Left hindlimb (tissue), 1 donor: ENCODE measurements at places on chromosomes 12 and 14.

DNA sequence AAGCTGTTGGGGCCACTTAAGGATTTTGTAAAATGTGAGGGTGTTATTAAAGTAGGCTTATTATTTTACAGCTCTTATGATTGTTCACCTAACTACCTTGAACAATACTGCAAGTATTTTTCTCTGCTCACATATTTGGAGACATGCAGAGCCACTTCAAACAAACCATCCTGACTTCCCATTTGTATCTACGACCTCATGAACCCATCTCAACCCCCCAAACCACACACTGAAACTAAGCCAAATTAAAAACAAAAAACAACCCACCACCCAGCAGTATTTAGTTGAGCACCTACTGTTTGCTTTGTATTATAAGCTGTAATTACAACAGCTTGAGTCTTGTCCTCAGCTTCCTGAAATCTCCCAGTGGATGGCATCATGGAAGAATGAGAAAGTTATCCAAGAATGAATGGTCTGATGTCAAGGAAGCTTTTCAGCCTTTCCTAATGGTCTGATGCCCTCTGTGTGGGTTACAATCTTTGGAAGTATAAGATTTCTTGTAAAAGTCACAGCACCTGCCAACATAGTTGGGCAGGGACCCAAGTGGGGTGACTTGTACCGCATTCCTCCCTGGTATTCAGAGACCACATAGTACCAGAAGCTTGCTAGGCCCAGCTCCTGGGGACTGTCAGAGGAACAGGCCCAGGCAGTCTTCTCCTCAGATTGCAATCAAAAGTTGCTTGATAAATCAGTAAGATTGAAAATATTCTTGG lies 416.6 kb downstream of the ZFP36L1 start:
- no peak for DNase-seq

- DNase-seq = no peak
Observed at GRCh38 chr14:71538938-71539649, 393.1 kb upstream of the RGS6 start.

DNA sequence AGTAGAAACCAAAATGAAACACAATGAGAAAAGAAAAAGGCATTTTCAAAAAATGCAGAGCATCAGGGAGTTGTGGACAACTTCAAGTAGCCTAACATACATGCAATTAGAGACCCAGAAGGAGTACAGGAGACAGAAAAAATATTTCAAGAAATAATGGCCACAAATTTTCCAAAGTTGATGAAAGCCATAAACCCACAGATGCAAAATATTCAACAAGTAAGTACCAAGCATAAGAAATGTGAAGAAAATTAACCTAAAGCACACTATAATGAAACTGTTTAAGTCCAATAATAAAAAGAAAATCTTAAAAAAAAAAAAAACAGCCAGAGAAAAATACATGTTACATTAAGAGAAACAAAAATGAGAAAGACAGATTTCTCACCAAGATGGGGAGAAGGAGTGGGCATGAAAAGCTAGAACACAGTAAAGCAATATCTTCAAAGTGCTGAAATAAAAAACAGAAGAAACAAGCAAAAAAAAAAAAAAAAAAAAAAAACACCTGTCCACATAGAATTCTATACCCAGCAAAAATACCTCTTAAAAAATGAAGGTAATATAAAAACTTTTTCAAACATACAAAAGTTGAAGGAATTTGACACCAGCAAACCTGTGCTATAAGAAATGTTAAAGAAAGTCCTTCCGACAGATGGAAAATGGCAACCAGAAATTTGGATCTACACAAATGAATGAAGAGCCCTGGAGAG lies 77.1 kb downstream of the PRKAB1 start:
- no peak for DNase-seq

DNA sequence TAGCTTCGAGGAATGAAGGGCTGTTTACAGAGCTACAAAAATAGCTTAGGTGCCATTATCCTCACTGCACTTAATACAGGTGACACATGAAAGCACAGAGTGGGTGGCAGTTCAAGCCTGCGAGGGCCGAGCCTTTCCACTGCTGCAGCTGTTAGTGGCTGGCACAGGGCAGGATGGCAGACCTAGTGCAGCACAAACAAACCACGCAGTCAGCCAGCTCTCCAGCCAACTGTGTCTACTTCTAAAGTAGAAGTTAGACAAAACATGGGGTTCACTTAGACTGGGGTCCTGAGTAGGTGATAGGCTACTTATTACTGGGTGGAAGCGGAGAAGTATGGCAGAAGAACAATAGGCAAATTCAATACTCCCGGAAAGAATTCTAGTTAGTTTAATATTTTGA lies 95.4 kb downstream of the DUSP16 start:
- no peak for DNase-seq
